ENCODE measurements at places on chromosomes 6 and 20.

- no peak for DNase-seq
These were observed 829.4 kb downstream of the EPHA7 start for GRCh38 chr6:92589996-92590395.

DNA sequence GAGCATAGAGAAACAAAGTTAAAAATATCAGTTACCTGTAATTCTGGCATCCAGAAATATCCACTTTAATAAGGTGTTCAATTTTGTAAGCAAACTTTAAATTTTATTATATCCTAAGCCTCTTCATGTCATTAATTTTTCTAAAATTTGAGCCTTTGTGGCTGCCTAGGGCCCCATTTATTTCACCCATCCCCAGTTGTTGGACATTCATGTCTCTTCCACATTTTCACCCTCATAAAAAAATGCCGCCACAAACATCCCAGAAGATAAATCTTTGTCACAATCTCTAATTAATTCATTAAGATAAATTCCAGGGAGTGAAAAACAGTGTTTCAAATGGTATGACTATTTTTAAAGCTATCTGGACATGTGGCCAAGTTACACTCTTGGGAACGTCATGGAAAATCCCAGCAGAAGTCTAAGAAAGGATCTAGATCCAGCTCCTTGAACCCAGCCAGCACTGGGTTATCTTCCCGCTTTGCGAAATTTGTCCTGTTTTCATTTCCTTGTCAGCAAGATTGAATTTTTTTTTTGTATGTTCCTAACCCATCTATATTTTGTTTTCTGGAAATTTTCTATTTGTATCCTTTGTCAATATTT lies 97.2 kb downstream of the TMEM242 start:
- DNase-seq: no peak

- DNase-seq: no peak
These were observed 125.7 kb downstream of the ANKS1A start for GRCh38 chr6:35014786-35015185.

DNA sequence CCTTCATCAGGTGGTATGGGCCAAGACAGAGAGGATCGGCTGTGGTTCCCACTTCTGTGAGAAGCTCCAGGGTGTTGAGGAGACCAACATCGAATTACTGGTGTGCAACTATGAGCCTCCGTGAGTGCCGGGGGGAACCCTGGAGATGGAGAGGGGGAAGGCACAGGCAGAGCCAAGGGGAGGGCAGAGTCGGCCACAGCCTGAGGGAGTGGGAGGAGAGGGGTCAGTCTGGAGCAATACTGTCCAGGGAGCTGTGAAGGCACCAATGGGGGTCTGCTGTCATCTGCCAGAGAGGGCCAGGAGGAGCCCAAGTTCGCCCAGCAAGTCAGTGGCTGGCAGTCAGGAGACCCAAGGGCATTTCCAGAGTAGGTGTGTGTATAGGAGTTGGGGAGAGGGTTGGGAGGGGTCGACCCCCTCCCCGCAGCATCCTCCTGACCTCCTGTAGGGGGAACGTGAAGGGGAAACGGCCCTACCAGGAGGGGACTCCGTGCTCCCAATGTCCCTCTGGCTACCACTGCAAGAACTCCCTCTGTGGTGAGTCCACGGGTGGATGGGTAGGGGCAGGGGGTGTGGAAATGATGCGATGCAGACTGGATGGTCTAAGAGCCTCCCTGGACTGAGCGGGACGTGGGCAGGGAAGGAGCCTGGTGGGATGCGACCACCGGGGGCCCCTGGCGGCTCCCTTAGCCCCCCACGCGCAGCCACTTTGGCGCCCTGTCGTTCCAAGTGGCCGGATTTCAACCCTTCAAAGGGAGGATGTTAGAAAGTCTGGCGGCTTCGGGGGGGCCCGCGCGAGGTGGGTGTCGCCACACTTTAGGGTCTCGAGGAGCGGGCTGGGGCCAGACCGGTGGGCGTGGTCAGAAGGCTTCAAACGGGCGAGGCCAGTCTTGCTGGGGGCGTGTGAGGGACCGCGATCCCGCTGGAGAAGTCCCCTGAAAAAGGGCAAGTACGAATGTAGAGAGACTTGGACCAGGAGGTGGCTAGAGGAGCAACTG lies 7.2 kb downstream of the PI16 start:
- DNase-seq: no peak

- DNase-seq: no peak
These were observed 66.1 kb downstream of the B4GALT5 start for GRCh38 chr20:49647550-49647949.

DNA sequence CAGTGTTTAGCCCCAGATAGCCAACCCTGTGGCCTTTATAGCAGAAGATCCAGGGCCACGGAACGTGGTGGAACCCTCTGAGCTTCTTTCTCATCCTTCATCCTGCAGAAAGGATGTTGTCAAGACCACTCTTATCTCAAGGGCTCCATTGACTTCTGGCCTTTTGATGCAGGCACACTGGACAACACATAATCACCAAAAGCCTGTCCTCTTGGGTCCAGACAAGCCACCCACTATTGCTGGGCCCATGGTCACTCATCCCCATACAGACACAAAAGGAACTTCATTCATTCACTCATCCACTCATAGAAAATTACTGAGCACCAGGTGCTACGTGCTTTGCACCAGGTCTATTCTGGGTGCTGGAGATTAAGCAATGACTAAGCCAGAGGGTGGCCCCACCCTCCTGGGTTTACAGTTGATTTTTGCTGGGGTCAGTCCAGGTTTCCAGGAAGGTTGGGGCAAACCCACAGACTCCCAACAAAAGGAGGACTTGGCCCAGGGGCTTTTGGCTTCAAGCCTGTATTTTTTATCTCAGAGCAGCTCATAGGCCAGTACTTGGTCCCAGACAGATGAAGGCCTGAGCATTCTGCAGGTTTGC lies 2.4 kb downstream of the CST8 start:
- DNase-seq: no peak

GRCh38 chr20:57996936-57997890 lies 231.2 kb downstream of the ANKRD60 start:
- DNase-seq: no peak

- no peak for DNase-seq
These were observed 1.9 kb upstream of the IL22RA2 start for GRCh38 chr6:137175157-137175867.

DNA sequence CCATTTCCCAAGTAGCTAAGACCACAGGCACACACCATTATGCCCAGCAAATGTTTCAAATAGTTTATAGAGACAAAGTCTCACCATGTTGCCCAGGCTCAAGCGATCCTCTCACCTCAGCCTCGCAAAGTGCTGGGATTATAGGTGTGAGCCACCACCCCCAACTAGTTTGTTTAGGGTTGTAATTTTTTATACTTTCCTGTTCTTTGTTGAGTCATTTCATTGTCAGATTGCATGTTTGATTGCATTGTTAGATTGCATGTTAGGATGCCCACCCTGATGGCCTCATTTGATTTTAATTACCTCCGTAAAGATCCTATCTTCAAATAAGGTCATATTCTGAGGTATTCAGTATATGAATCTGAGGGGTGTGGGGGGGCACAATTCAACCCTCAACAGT lies 73.3 kb upstream of the SASH1 start:
- DNase-seq: no peak

DNA sequence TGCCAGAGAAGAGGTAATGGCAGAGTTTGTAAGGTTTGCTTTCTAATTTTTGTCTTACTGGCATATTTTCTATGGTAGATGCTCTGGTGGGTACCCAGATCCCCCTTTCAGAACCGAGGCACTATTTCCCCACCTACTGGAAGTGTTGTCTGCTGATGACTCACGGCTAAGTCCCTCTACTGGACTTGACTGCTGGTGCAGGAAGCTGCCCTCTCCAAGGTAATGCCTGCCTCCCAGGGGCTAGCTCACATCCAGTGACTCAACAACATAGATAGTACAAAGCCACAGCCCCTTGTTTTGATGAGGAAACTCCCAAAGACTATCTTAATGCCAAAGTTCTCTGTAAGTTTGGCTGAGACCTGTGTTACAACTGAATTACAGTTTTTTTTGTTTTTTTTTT lies 285.4 kb upstream of the FLRT3 start:
- DNase-seq: no peak

DNA sequence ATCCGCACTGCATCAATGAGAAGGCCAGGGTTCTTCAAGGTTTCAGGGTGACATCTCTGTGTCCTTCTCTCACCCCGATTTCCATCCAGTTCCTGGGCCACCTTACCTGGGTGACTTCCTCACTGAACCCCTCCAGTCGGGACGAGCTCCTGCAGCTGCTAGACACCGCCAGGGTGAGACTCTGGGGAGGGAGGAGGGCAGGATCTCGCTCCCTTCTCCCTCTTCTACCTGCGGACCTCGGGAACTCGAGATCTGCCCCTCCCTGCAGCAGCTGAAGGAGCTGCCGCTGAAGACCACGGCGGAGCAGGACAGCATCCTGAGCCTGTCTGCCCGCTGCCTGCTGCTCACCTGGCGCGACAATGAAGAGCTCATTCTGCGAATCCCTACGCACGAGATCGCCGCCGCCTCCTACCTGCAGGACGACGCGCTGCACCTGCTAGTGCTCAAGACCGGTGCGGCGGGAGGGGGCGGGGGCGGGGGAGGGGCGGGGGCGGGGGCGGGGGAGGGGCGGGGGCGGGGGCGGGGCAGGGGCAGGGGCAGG lies 7.5 kb downstream of the CCM2L start:
- peak; percentile 38 for DNase-seq

DNA sequence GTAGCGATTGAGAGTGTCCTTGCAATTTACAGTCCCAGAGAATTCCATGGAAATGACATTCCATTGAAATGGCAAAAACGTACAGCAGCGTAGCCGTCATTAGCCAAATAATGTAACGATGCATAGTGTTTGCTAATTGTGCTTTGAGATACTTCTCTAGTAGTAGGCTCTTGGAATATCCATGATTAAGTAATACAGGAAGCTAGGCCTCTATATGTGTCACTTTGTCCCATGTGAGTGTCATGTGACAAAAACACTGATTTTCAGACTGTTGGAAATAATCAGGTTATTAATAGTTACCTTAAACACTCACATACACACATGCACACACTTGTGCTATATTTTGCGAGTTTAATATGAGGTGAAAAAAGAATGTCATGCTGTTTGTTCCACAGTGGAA lies 35.2 kb downstream of the SLX4IP start:
- DNase-seq: no peak

- DNase-seq: no peak
These were observed 522.7 kb upstream of the CDH4 start for GRCh38 chr20:60729135-60729900.

DNA sequence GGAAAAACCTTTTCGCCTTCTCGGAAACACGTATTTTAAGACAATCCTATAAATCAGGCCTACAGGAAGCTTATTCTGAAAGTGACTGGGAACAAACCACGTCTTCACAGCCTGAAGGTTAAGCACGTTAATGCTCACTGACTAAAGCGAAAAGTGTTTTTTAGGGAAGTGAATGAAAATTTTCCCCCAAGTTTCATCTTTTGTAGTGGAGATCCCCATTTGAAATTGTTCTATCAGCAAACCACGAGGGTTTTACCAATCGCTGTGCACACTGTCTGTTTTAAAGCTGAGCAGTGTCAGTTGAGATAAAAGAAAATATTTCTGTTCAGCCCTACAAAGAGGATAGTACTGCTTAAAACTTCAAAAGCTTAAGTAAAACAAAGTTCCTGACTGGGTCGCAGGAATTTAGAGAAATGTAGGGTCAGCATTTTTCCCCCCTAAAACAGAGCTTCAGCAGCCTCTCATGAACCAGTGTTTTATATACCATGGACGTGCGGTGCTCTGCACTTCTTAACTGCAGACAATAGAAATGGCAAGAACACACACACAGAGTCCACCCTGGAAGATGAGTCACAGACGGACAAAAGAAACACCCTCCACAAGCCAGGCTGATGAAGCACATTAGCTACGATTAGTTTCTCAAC lies 34.9 kb downstream of the SLC22A23 start:
- no peak for DNase-seq

DNA sequence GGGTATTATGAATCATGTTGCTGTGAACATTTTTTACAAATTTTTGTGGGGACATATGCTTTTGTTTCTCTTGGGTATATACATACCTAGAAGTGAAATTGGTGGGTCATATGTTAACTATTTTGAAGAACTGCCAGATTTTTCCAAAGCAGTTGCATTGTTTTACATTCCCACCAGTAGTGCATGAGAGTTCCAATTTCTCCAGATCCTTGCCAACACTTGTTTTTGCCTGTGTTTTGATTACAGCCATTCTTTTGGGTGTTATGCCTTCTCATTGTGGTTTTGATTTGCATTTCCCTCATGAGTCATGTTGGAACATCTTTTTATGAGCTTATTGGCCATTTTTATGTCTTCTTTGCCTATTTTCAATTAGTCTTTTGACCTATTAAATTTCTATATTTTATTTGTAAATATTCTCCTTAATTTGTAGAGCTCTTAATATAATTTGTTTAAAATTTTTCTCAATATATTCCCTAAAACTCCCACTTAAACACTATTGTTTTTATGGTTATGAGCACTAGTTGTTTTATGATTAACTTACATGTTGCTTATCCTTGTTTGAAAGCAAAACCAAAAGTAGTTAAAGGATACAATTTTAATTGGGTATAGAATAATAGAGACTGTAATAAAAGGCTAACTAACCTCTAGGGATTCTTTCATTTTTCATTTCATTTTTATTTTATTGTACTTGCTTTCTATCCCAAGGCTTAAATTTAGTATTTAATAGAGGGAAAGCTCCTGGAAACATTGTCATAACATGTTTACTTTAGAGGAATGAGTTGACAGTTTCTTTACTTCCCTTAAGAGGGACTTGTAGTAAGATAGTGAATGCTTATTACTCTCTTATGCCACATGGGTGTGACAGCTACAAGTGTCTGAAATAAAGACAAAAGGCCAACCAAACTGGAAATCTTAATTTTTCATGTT lies 5.5 kb downstream of the UBR2 start:
- DNase-seq: no peak

DNA sequence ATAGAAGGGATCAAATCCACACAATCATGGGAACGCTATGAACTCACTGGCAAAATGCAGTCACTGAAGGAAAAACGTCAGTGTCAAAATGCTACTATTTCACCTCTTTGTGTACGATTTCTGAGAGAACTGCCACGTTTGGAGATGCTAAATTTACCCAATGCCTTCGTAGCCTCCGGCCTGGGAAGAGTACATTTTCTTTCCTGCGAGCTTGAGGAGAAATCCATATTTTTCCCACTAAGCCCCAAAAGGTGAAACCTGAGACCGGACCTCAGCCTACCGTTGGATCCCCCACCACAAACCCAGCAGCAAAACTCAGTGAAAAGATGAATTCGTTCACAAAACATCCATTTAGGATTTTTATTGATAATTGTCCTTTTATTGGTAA lies 131.7 kb downstream of the GPX5 start:
- no peak for DNase-seq

All from stimulated activated naive CD4-positive, alpha-beta T cell treated with Interleukin-2 at 50 U/mL for 16 hours (primary cell).